NCI-H146 (cell line): ENCODE measurements at places on chromosomes 2 and 18.

GRCh38 chr2:217652761-217653639 lies 349.8 kb downstream of the TNS1 start:
- DNase-seq, result no peak

DNA sequence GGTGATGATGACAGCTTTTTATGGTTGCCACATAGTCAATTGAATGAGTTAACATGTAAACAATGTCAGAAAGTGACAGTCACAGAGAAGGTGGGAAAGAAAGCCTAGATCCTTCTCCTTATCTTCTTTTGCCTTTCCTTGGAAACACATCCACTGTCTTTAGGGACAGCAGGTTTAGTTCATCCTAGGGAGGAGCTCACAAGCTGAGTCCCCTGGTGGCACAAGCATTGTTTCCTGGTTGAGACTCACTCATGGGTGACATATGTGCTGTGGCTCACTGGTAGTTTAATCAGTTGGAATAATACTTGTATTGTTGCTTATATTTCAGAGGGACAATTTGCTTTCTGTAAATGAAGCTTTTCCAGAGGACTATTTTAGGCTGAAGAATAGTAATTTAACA lies 598.5 kb downstream of the CNTNAP5 start:
- DNase-seq, result peak; percentile 3

DNA sequence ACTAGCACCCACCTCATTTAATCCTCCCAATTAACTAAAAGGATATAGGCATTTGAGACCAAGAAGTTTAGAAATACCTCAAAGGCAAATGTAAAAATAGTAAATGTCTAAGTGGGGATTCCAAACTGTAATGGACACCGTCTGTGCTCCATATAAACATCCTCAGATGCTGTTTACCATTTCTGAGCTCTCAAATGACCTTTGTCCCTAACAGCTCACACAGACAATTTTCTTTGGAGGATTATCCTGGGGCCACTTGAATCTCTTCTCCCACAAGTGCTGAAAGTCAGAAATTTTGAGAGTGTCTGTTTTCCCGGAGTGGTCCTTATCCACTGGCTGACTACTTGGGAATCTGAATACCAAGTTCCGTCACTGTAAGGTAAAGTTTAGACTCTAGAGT lies 1418.9 kb downstream of the LRP1B start:
- DNase-seq, result no peak

DNA sequence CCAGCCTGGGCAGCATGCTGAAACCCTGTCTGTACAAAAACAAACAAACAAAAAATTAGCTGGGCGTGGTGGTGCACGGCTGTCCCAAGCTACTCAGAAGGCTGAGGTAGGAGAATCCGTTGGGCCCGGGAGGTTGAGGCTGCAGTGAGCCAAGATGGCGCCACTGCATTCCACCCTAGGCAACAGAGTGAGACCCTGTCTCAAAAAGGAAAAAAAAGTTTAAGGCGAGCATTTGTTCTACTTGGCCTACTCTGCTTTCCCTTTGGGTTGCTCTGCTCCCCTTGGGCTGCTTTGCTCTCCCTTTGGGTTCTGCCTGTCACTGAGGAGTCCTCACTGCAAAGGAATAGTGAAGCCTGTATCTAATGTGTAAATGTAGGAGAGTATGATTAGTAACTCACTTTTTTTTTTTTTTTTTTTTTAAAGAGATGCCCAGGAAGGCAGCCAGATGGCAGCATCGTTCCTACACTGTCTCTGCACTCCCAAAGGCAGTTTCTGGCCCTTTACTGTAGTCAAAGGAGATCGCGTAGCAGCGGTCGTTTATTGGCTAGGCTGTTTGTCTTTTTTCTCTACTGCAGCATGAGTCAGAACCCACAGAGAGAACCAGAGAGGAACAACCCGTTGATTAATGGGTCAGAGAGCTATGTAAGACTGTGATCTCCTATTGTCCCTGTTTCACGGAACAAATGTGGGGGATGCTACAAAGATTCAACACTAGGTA lies 118.3 kb upstream of the CWC22 start:
- peak; percentile 86 for DNase-seq

GRCh38 chr2:138948070-138948539 lies 167.9 kb upstream of the NXPH2 start:
- DNase-seq, result no peak

DNA sequence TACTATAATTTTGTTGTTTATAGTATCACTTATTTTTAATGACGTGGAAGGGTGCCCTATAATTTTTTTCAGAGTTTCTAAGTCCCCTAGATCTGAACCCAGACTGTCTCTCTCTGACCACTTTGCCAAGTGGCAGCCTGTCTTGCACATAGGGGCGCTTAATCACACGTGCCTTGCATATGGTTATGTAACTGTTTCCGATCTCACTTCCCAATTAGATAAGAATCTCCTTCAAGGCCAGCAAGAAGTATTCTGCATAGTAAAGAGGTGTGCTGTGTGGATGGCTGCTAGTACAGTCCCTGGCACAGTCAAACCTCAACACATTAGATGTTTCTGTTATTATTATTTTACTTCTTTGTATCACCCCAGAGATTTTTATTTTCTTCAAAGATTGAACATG lies 197.8 kb upstream of the SIX2 start:
- DNase-seq, result no peak

GRCh38 chr18:14086458-14087231 lies 45.6 kb downstream of the ZNF519 start:
- peak; percentile 63 for DNase-seq

DNA sequence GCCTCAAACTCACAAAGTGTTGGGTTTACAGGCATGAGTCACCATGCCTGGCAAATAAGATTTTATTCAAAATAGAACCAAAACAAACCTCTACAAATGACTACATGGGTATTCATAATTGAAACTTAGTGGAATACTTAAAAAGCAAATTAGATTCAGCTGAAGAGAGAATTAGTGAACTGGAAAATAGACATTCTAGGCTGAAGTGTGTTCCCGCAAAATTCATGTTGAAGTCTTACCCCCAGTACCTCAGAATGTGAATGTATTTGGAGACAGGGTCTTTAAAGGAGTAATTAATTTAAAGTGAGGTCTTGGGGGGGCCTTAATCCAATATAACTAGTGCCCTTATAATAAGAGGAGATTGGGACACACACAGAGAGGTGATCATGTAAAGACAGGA lies 88.5 kb upstream of the OTOS start:
- DNase-seq, result no peak

DNA sequence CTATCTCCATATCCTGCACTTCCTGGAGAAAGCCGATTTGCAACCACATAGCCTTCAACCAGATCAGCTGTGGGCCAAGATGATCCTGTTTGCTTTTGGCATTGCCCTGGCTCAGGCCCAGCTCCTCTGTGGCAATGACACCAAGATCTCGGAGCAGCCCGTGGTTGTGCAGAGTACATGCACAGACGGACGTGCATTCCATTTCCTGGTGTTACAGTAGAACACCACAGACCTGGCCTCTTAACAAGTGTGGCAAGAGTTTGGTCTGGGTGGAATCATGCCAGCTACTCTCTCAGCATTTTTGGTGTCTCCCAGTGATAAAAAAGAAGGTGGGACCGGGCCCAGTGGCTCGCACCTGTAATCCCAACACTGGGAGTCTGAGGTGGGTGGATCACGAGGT lies 20.0 kb downstream of the MALT1 start:
- no peak for DNase-seq

DNA sequence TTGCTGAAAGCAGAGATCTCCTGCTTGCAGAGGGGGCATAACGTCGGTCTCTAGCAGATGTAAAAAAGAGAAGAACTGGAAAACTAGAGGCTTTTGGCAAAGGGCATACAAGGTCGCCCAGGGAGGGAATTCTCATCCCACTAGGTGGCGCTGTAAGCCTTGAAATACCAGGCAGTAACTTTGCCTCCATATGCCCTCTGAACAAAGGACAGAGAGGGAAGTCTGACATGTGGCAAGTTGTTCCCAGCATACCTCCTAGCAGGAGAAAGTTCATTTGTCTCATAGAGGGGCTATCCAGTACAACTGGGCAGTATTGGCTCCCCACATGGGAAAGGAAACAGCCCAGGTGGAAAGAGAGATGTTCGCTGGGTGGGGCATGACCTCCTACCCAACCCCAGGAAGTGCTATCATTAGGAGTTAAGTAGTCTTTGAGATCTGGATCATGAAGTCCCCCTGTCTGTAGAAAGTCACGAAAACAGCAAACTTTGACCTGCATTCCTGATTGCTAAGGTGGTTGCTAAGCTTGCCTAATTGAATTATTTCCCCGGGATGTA lies 39.9 kb downstream of the STK17B start:
- DNase-seq, result no peak

- DNase-seq, result no peak
These were observed 303.6 kb downstream of the SLC8A1 start for GRCh38 chr2:40148334-40148733.

DNA sequence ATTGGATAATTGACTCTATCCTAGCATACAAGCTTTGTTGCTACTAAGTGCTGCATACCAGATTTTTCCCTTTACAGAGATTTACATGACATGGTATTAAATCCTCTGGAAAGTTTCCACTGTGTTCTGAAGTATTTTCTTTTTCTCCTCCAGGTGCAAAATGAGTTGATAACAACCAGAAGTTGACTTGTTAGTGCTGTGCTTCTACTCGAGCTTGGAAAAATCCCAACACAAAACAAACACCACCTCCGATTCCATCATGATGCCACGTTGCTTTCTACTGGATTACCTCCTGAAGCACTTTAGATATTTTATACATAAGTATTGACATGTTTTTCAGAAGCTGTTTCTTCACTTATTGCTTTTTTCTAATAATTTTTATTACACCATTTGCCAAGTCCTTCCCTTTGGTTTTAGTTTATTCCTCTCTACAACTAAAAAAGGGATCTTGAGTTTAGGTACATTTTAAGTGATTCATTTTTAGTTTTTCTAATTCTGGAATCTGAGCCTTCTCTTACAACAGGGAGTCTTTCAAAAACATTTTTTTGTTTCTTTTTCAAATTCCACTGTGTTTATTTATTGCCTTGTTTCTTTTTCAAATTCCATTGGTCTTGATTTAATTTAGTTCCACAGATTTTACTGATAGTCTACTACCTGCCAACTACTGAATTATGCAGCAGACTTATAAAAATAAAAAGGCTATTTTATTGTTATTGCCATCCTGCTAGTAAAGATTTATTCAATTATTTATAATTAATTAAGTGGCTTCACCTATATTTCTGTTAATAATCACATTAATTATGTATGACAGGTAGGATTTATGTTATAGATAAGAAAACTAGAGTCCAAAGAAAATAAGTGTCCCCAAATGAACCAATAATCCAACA lies 143.4 kb downstream of the PPP1R1C start:
- no peak for DNase-seq

- no peak for DNase-seq
These were observed 247.6 kb upstream of the THSD7B start for GRCh38 chr2:136517716-136518115.

DNA sequence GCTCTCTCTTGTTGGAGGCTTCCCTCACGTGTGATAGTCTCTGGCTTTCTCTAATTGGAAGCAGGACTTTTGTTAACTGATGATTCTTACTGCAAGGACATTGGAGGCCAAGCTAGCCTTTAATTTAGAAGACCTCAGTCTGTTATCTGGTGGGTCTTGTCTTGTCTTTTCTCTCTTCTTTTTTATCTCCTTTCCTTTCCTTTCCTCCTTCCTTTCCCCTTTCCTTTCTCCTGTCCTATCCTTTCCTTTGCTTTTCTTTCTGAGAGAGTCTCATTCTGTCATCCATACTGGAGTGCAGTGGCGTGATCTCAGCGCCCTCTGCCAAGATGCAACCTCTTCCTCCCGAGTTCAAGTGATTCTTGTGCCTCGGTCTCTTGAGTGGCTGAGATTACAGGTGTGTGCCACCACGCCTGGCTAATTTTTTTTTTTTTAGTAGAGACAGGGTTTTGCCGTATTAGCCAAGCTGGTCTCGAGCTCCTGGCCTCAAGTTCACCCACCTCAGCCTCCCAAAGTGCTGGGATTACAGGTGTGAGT lies 18.1 kb downstream of the CCNYL1 start:
- DNase-seq, result no peak

- DNase-seq, result no peak
These were observed 21.6 kb downstream of the LDLRAD4 start for GRCh38 chr18:13240060-13240725.

DNA sequence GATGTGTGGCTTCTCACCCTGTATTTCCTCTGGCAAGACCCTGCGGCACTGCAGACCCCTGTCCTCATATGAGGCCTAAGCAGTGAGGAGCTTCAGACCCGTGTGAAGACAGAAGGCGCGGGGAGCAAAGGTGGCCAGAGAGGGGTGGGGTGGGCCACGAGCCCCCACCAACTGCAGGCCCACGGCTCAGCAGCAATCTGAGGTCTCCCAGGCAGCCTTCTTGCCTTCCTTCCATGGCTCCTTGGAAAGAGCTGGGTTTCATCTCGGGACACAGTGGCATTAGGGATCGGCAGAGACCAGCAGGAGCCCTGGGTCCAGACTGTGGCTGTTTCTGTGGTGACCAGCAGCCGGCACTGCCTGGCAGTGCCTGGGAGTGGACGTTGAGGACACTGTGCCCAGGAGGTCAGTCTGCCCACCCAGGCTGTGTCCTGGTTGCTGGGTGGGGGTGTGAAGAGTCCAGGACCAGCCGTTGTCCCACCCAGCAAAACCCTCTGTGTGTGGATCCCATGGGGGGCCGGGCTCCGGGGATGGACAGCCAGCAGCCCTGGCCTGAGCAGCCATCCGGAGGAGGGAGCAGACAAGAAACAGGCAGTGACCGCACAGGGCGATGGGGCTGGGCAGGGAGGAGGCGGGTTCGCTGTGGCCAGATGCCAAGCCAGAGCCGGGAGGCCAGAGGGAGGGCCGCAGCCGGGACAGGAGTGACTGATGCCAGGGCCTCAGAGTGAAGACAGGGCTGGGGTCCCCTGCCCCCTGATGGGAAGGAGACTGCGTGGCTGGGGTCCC lies 73.8 kb downstream of the RRM2 start:
- DNase-seq, result no peak

DNA sequence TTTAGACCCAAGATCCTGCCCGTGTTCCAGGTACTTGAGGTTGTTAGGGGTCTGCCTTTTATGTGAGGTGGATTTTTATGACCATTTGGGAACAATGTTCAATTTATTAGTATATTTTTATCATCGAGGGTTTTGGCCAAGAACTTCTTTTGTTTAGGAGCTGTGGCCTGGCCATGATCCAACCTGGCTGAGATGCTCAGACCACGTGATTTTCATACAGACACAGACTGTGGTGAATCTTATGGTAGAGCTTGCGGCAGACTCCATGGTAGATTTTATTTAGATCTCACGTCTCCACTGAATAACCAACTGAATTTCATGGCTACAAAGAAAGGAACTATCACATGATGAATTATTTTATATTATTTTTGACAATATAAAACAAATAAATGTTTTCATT lies 405.5 kb upstream of the VWC2L start:
- DNase-seq, result no peak

- no peak for DNase-seq
These were observed 296.9 kb downstream of the ZNF521 start for GRCh38 chr18:25055076-25055475.

- DNase-seq, result no peak
These were observed 61.0 kb upstream of the TAF1B start for GRCh38 chr2:9782197-9782719.

GRCh38 chr18:58286632-58287352 lies 242.8 kb downstream of the NEDD4L start:
- DNase-seq, result no peak

GRCh38 chr2:208179028-208179609 lies 10.7 kb downstream of the C2orf80 start:
- no peak for DNase-seq
